Stimulated activated CD4-positive, alpha-beta T cell treated with anti-CD3 and anti-CD28 coated beads, Interleukin-1b, Interleukin-23, amount 100 ng/mL, for 4 hours (primary cell): ENCODE measurements at places on chromosomes 3 and 15.

- no peak for DNase-seq
Observed at GRCh38 chr3:195210266-195210973, 60.5 kb downstream of the XXYLT1 start.

DNA sequence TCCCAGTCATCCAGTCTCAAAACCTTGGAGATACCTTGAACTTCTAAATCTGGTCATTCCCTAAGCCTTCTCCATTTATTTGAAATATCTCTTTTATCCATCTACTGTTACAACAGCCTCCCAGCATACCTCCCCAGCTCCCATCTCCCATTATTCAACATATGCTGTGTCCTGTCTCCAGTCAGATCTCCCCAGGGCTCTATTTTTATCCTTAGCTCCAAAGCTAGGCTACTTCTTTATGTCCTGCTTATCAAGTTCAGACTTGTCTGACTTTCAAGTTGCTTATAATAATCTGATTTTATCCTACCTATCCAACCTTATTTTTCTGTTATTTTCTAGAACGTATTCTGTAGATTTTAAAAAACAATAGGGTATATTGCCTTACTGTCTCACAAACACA, 44.2 kb downstream of the IQGAP1 start:
- DNase-seq = no peak

- DNase-seq = no peak
Observed at GRCh38 chr3:187098923-187099512, 40.3 kb downstream of the RPL39L start.

GRCh38 chr15:80288131-80288530, 36.1 kb upstream of the CTXND1 start:
- no peak for DNase-seq

DNA sequence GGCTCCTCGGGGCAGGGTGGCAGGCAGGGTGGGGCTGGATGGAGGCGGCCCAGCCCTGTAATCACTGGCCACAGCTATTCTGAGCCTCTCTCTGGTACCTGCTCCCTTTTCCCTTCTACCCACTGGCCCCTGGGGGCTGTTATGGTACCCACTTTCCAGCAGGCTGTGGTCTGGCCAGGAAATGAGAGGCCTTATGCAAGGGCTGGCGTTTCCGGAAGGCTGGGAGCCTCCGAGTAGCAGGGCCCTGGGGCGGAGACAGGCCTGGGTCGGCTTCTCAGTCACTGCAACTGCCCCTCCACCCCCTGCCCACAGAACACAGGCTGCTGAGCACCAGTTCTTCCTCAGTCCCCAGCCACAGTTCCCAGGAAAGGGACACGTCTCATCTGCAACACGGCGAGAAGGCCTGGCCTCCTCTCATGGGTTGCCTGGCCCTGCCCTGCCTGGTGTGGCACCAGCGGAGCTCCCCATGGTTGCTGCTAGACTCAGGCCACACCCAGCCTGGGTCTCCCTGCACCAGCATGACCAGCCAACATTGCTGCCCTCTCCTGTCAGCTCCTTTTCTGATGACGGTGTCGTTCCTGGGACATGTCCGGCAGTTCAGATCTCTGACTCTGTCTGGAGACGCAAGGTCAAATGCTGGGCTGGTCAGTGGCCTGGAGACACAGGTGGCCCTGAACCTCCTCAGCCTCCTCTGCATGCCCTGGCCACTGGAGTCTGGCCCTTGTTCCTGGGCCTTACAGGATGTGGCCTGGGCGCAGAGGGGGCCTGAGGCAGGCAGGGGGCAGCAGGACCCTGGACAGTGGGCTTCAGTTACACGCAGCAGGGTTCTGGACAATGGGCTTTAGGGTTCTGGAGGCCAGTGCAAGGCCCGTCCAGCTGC, 6.5 kb downstream of the CHST13 start:
- no peak for DNase-seq
